ENCODE measurements at places on chromosomes 3 and 15. TPM values are rescaled to one million over a fixed set of nuclear protein-coding genes. Genes with fewer than 3 reads are reported as not detected.

The CHST2 gene
- total RNA-seq = 3.1 TPM

The CCR4 gene
- total RNA-seq = 0.16 TPM

The TICRR gene
- not detected for total RNA-seq

The PLAAT1 gene
- 1.5 TPM for total RNA-seq

The LINS1 gene
- 24.8 TPM for total RNA-seq

- no peak overlapping the region for H3K4me3 ChIP-seq
- H3K4me1 ChIP-seq = no peaks in the 10 kb centered on the region
- no peaks in the 10 kb centered on the region for H3K36me3 ChIP-seq
- H3K27ac ChIP-seq = no peak overlapping the region
- DNase-seq = peak; percentile 3
These were observed 52.8 kb downstream of the NOX5 start for GRCh38 chr15:69067296-69067695.

DNA sequence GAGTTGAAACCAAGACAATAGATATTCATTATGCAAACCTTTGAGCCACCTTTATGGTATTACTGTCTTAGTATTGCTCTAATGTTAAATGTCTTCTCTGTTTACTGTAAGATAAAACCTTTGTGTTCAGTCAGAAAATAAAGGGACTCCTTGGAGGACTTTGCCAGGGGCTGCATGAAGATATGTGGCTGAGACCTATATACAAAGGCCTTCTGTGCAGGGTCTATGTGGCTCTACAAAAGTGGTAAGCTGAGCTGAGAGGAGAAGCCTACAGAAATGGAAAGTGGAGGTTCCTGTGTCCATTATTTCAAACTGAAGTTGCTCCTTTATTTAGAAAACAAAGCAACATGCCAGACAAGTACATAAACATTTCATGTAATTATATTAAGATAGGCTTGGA lies 131.5 kb downstream of the FNDC3B start:
- no peak overlapping the region for H3K4me3 ChIP-seq
- DNase-seq = no peak
- no peaks in the 10 kb centered on the region for H3K27me3 ChIP-seq
- no peaks in the 10 kb centered on the region for H3K36me3 ChIP-seq
- no peaks in the 10 kb centered on the region for H3K4me1 ChIP-seq

DNA sequence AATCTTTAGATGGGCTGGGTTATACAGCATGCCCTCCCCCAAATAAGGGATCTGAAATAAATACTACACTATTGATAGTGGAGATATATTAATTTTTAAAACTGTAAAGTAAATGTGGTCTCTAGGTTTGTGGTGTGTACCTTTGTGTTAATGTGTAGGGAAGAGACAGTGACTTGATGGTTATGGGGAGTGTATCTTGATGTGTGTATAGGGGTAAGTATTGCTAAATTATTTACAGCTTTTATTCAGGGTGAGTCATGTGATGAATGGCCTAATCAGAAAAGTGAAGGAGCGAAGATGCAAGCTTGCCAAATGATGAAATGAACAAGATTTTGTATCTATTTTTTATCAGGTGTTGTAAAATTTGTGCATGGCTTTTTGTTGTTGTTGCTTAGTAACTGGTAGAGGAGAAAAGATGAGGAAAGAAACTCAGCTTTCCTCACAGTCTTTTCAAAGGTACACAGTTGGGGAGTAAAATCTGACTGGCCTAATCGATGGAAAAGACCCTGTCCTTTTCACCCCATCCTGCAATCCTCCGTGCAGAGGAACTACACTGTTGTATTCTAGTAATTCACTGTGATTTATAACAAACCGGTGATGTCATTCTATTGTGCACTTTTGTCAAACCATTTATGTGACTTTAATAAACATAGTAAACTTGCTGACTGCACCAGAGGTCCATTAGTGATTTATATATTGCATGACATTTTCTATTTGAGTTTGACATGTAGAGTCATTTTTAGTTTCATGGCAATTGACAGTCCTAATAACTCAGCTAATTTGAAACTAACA lies 17.7 kb downstream of the FEM1B start:
- DNase-seq = no peak
- H3K4me3 ChIP-seq = no peak overlapping the region
- no peaks in the 10 kb centered on the region for H3K27me3 ChIP-seq
- H3K36me3 ChIP-seq = peaks cover 7% of the 10 kb centered on the region

DNA sequence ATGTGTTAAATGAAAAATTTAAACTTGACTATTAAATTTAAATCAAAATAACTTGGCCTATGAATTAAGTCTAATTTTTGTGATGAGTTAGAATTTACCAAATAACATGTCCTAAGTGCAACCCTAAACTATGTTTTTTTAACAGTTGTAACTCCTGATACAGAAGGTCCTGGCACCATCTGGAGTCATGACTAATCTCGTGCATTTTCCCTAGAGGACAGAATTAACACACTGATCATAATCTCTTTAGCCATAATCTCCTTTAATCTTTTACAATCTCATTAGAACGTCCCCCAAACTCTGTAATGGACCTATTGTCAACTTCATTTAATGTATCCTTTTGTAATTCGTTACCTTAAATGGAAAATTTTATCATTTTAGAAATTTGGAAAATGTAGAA lies 100.6 kb downstream of the SUCNR1 start:
- H3K36me3 ChIP-seq = no peaks in the 10 kb centered on the region
- no peak overlapping the region for H3K4me3 ChIP-seq
- no peak for DNase-seq
- H3K4me1 ChIP-seq = no peaks in the 10 kb centered on the region

- no peak overlapping the region for H3K4me3 ChIP-seq
- H3K4me1 ChIP-seq = no peaks in the 10 kb centered on the region
- DNase-seq = peak; percentile 72
- no peaks in the 10 kb centered on the region for H3K27me3 ChIP-seq
- H3K36me3 ChIP-seq = no peaks in the 10 kb centered on the region
- no peak overlapping the region for H3K27ac ChIP-seq
These were observed 37.7 kb upstream of the FGD5 start for GRCh38 chr3:14780927-14781507.

DNA sequence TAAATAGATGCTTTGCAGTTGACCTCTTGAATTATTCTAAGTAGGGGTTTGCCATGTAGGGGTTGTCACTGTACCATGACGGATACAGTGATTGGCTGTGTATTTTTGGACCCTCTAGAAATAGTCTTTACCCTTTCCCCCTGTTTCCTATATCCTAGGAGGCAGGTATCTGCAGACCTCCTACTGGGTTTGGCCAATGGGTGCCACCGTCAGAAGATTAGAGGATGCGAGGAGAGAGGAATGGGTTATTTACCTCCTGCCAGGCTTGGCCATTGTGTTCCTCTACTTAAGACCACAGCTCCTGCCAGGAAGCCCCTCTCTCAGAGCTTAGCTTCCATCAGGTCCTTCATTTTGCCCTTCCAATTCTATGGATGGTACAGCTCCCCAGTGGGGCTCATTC lies 40.2 kb upstream of the CLRN1 start:
- no peak overlapping the region for H3K4me3 ChIP-seq
- no peak for DNase-seq
- peaks cover 21% of the 10 kb centered on the region for H3K4me1 ChIP-seq
- no peaks in the 10 kb centered on the region for H3K36me3 ChIP-seq
- H3K27me3 ChIP-seq = peaks cover 5% of the 10 kb centered on the region

- H3K27me3 ChIP-seq = no peaks in the 10 kb centered on the region
- peaks cover 15% of the 10 kb centered on the region for H3K4me1 ChIP-seq
- H3K4me3 ChIP-seq = no peak overlapping the region
- no peak overlapping the region for H3K27ac ChIP-seq
- no peak for DNase-seq
- no peaks in the 10 kb centered on the region for H3K36me3 ChIP-seq
These were observed 65.0 kb downstream of the AQR start for GRCh38 chr15:34904527-34904926.
